ACHN (cell line): ENCODE measurements at places on chromosomes 2 and 18.
A peak's percentile ranks its signal among the peaks of the same experiment; 100 is the strongest.

- DNase-seq: no peak
Observed at GRCh38 chr18:44961288-44961995, 280.8 kb downstream of the SETBP1 start.

- DNase-seq: no peak
Observed at GRCh38 chr2:241208058-241208457, 19.6 kb downstream of the ANO7 start.

- no peak for DNase-seq
Observed at GRCh38 chr2:215613280-215613679, 177.4 kb upstream of the FN1 start.

DNA sequence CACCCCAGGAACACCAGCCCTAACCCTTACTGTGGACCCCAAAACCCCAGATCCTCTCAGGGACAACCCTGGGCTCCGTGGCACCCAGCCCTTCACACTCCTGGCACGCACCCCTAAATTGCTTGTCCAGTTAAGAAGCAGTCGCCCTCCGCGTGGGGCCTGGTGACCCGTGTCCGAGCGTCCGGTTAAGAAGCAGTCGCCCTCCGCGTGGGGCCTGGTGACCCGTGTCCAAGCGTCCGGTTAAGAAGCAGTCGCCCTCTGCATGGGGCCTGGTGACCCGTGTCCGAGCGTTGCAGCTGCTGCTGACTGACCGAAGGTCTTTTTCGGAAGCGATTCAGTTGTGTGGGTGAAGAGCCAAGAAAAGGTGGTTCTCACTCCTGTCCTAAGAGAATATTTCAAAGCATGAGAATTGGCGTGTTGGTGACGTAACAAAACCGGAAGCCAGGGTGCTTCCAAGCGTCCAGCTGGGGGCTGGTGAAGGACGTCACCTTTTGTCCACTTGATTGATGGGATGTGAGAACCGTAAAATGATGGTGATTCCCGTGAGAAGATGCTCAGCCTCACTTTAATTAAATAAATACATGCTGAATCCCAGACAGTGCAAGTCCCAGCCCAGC is 70.5 kb downstream of the KCNG2 start:
- peak; percentile 5 for DNase-seq

- DNase-seq: no peak
Observed at GRCh38 chr2:233372855-233373254, 18.6 kb downstream of the DGKD start.

DNA sequence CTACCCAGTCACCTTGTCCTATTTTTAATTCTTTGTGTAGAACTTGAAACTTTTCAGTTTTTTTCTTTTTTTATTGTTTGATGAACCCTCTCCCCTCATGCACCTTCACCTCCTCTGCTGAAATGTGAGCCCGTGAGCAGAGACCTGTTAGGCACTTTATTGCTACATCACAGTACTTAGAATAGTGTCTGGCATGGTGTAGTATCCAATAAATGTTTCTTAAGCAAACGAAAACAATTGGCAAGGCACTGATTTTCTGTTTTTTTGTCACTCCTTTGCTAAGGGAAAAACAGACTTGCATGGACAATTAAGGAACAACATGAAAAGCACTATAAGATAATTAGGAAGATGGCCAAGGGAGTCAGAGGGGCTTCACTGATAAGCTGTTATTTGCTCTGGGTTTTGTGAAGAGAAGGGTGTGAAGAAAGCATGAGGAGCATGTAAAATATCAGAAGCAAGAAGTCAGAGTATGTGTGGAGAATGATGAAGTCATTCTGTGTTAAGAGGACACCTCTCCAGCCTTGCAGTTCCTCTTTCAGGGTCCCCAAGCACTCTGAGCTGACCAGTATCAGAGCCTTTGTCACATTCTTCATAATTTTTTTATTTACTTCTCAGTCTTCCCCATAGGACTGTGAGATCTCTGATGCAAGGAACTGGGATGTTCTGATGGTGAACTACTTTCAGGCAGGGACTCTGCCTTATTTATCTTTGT is 99.7 kb upstream of the CAVIN2 start:
- DNase-seq: no peak

DNA sequence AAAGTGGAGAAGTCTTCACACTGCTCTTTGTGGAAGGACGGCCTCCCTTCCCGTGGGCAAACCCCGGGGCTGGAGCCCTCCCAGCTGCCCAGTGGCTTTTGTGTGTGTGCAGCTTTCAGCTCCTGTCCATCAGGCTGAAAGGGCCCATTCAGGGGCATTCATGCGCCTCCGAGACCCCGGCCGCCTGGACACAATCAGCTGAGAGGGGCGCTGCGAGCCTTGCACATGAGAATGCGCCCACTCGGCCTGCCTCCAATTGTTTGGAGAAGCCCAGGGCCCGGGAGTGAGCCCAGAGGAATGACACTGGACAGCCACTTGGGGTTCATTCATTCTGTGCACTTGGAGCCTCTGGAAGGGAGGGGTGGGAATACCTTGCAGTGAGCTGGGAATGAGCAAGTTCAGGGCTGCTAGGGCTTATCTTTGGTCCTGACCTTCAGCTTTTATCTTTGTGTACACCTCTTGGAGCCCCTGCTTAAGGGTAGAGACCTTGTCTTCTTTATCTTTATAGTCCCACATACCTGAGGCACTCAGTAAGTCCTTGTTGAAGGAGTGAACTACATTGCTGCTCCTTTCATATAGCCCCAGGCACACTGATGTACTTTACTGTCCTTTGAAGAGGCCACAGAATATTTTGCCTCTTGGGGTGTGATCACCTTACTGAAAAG is 56.5 kb downstream of the TCF7L1 start:
- no peak for DNase-seq

DNA sequence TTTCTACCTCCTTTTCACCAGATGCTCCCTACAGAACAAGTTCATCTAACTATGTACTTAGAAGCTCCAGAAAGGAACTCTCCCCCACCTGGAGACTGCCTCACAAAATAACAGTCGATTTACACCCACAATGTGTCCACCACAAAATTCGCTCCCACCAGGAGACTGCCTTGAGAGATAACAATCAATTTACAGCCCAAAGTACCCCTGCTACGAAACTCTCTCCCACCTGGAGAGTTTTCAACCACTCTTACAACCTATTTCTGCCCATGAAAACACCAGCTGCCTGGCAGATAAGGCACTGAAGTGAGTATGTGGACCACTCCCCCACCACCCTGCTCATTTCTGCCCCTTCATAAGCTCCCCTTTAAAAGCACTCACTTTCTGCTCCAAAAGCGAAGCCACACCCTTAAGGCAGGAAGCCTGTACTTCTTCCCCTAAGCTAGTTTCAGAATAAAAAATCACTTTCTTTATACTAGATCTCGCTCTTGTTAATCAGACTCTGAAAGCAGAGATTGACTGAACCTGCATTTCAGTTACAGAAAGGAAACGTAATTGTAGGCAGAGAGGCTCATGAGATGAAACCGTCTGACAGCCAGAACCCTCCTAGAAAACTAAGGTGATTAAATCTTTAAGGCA is 94.4 kb upstream of the RBBP8 start:
- no peak for DNase-seq

GRCh38 chr2:42801381-42801780 is 9.0 kb upstream of the HAAO start:
- no peak for DNase-seq

- no peak for DNase-seq
Observed at GRCh38 chr2:115649731-115650130, 1207.3 kb downstream of the DPP10 start.

- DNase-seq: no peak
Observed at GRCh38 chr2:24586955-24587354, 95.9 kb downstream of the NCOA1 start.

GRCh38 chr2:224372641-224373040 is 29.3 kb downstream of the FAM124B start:
- DNase-seq: no peak

DNA sequence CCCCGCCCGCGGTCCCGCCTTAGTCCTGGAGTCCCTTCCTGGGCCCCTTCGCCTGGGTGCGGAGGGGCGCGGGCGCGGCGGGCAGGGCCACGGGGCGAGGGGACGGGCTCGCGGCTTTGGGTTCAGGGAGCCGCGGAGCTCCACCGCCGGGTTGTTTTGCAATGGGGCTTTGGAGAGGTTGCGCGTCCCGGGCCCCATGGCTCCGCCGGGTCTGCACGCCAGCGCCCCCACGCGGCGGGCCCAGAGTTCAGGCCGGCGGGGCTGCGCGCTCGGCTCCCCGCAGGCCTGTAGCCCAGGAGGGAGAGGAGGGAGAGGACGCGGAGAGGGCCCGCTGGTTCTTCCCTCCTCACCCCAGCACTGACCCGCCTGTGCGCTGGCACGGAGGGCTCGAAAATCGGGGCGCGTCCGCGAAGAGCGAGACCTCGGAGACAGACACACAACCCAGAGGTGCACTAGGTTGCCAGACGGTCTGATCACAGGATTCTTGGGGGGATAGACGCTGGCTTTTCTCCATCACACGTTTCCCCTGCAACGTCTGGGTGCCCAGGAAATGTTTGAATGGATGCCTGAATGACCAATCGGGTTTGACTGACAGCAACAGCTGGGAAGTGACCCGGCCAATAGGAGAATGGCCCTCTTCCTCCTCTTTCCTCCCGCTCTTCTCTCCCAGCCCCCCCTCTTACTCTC is 4.9 kb upstream of the SIX2 start:
- DNase-seq: peak; percentile 80

DNA sequence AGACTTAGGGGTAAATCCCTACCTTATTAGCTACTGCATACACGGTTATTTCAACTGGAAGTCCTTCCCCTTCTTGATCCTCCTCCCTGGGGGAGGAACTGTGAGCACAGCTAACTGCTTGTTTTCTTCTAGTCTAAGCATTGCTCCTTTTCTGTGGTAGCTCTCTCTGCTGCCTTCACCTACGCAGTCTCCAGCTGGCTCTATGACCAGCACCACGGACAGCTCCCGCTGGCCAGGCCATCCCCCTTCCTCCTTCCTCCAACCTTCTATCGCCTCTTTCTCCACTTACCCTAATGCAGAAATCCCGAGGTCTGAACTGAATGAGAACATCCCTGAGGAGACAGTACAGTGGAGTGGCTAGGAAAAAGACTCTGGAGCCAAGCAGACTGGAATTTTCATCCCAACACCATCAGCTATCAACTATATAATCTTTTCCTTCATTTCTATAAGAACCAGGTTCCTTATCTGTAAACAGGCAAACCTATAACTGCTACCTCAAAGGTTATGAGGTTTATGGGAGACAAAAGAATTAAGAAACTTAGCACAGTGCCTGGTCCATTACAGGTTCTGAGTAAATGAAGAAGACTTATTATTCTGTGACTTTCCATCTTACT is 4.7 kb upstream of the CFAP65 start:
- peak; percentile 60 for DNase-seq

GRCh38 chr2:208407667-208408066 is 1.1 kb downstream of the PTH2R start:
- peak; percentile 38 for DNase-seq

GRCh38 chr2:20672201-20672951 is 5.4 kb downstream of the GDF7 start:
- no peak for DNase-seq

- no peak for DNase-seq
Observed at GRCh38 chr2:63051795-63052333, 1.2 kb downstream of the OTX1 start.

- peak; percentile 94 for DNase-seq
Observed at GRCh38 chr2:237085248-237086221, at the start of gene COPS8. Gene COPS8 (plus strand): TSS chr2:237085889. CDS start chr2:237085965, 76 bp downstream.

GRCh38 chr2:222033541-222033940 is 265.3 kb downstream of the PAX3 start:
- DNase-seq: no peak

DNA sequence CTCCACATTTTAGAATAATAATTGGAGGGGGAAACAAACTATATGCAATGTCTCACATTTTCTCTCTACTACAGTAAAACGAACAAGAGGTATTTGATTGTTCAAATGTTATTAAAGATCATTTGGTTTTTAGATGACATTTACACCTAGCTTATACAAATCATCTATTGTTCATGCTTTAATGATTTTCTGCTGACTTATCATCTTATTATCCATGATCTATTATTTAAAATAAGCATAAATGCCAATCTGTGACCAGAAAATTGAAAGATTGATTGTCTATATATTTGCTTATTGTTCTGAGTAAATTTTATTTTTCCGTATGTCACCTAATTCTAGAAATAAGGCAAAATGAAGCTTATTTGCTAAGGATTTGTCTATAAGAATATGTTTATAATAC is 537.2 kb downstream of the KCNJ3 start:
- no peak for DNase-seq

DNA sequence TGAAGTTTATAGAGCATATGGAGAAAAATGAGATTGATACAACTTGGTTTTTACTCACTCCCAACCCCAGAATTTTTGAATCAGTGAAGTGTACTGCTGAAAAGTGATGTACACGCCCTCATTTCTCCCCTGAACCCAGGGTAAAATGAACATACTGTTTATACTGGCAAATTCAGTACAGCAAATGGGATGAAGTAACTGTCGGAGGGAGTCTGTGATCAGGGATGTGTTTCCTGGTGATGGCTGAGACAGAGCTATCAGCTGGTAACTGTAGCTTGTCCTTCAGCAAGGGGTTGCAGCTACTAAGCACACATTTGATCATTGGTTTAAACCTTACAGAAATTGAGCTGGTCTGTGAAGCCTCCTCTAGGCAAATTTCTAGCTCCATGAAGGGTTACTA is 191.6 kb downstream of the PTPRM start:
- no peak for DNase-seq

DNA sequence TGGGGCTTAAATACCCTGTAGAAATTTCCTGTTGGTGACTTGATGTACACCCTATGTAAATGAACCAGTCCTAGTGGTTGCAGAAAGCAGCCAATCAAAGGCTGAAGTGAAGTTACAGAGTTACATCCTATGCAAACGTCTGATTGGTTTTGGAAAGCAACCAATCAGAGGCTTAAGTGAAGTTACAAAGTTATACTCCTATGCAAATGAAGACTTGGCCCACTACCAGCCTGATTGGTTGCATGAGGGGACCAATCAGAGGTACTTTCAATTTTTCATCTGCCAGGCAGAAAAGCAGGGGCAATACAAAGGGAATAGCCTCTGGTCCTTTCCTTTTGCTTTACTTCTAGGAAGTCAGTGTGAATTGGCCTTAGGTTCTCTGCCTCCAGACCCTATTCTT is 13.6 kb upstream of the ZNF397 start:
- no peak for DNase-seq

- DNase-seq: peak; percentile 1
Observed at GRCh38 chr18:58863539-58864145, 1.0 kb upstream of the ZNF532 start.

DNA sequence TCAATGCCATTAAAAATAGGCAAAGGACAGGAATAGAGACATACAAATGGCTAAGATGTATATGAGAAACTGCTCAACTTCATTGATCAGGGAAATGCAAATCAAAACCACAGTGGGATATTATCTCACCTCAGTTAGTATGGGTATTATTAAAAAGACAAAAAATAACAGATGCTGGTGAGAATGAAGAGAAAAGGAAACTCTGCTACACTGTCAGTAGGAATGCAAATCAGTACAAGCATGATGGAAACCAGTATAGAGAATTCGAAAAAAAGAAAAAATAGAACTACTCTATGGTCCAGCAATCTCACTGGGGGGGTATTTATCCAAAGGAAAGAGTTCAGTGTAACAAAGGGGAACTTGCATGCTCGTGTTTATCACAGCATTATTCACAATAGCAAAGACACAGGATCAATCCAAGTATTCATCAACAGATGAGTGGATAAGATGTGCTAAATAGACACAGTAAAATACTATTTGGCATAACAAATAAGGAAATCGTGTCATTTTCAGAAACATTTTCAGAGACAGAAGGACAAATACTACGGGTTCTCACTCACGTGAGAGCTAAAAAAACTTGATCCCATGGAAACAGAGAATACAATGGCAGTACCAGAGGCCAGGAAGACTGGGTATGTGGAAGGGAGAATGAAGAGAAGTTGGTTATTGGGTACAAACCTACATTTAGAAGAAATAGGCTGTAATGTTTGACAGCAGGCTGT is 60.6 kb downstream of the CCDC74A start:
- no peak for DNase-seq
